Stimulated activated CD8-positive, alpha-beta memory T cell treated with anti-CD3 and anti-CD28 coated beads, Interleukin-15, amount 100 ng/mL, for 24 hours (primary cell): ENCODE measurements at places on chromosomes 11 and 22.

DNA sequence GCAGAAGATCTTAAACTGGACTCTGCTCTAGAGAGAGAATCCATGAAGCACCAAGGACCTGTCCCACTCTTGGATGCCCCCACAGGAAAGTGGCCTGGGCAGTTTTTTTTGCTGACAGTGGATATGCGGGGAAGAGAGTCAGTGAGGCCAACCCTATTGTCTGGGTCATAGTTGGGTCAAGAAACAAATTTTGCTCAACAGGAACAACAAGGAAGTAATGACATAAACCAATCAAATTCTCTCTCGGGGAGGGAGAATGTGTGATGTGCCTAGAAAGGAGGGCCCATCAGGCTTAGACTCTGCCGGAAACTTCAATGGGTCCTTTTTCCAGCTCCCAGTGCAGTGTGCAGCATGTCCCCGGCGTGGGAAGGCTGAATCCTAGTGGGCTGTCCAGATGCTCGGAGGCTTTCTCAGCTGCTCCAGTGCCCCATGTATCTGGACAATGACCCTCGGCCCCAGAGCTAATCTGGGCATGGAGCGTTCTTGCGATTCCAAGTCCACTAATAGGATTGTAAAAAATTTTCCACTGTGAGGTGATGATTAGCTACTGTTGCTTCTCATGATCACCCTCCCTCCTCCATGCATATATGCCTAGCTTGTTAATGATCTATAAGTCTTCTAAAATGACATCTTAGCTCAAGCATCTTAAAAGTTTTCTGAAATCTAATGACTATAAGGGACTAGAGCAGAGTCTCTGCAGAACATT, 101.0 kb downstream of the SNX19 start:
- no peak for DNase-seq

DNA sequence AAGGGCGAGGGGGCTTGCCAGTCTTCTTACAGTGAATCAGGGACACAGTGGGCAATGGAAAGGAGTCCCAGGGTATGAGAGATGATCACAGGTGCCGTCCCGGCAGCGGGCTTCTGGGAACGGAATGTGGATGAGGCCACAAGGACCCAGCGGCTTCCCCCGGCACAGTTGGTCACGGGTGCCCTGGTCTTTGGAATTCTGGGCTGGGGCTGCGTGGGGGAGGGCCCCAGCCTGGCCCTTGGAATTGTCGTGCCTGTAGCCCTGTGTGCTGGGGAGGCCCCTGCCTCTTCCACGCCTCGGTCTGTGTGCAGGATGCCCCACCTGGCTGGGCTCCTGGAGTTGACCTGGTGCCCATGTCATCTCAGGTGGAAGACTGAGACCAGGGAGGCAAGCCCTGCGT, 76.6 kb downstream of the FBLN1 start:
- DNase-seq, result no peak

GRCh38 chr11:132032555-132032954, 662.1 kb downstream of the NTM start:
- no peak for DNase-seq

DNA sequence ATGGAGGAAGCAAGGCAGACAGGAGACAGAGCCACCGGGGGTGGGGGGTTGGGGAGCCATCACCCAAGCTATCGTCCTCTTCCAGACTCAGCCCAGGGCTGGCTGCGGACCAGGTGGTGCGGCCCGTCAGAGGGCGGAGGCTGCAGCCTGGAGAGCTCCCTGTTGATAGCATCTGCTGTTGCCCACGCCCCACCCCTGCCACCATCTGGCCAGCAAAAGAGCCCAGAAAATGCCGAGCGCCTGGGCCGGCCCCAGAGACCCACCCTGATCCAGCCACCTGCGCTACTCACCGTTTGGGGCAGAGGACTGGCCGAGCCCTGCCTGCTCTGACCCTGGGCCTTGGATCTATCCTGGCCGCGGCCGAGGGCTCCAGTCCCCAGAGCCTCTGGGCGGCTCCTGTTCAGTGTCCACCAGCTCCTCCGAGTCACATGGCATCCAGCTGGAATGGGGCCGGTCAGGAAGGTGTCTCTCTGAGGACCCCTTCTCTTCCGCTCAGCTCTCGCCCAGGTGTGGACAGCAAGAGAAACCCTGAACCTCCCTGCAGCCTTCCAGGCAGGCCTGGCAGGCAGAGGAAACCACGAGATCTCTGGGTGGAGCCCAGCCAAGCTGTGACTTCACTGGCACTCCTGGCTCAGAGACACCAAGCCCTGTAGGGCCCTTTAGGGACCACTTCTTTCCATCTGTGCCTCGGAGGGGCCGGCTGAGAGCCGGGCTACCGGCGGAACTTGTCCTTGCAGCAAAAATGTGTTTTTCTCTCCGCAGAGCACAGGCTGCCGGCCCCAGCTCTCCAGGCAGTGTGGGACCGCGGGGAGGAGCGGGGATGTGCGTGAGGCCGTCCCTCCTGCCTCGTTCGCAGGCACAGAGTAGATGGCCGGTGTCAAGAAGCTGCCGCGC, at the start of gene MRGPRE:
Gene MRGPRE, minus strand, starts transcription at position 567 of the 894 bp plus-strand sequence. CDS start 3,618 bp downstream, outside the sequence.
- DNase-seq, result no peak

GRCh38 chr11:64767344-64768299, 7.8 kb upstream of the PYGM start:
- peak; percentile 74 for DNase-seq
